ENCODE measurements at places on chromosomes 7 and 10.

DNA sequence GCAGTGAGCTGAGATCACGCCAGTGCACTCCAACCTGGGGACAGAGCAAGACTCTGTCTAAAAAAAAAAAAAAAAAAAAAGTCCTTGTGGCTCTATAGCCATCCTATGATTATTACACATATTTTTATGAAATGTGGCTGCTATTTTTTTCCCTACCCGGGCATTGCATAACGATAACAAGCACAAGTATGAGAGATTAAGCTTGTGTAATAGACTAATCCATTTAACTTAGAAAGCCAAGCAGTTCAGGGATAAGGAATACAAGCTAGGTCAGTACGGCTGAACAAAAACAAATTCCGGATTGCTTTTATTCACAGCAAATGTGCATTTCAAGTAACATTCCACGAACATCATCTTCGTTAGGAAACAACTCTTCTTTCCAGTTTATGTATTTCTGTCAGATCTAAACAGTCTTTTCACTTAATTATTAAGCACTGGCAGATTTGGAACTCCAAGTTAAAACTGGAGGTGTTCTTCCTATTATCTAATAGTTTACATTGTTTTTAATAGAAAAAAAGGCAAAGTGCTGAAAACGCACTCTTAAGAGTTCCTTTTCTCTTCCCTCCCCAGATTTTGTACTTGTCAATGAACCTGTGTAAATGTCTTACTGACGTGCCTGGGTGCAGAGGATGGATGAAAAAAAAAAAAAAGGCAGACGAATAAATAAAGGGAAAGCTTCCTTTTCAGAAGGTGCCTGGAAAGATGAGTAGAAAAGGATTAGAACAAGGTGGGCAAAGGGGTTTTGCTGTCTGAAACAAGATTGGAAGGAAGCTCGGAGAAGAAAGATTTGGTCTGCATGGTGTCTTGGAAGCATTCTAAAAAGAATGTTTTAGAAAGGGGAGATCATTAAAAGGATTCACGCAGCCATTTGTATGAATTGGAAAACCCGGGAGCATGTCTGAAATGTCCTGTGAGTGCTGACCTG, 81.1 kb downstream of the PRTFDC1 start:
- no peak for ATAC-seq

- no peak for ATAC-seq
Measured at GRCh38 chr7:30080818-30081217, 52.6 kb downstream of the PLEKHA8 start.

DNA sequence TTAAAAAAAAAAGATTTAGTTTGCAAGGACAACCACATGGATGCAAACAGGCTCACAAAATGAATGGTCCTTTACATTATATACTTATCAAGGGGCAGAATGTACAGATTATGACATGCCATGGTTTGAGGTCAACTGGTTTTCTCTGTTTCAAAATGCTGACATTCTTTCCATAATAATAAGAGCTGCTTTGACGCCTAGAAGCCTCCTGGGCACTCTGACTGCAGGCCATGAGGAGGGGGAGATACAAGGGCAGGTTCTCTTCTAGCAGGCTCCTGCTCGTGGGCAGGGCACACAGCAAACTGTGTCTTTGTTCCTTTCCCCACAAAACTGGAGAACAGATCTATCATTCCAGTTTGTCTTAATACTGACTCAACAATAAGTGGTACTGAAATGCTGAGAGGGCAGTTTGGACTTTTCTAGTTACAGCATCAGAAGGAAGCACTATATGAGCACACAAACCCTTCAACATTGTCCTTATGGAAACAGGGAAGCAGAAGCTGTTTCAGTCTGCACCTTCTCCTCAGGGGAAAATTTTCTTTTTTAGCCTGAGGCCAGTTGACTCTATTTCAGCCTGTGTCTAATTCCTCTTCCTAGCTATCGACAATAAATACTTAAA, 314.9 kb upstream of the AOAH start:
- ATAC-seq, result no peak

DNA sequence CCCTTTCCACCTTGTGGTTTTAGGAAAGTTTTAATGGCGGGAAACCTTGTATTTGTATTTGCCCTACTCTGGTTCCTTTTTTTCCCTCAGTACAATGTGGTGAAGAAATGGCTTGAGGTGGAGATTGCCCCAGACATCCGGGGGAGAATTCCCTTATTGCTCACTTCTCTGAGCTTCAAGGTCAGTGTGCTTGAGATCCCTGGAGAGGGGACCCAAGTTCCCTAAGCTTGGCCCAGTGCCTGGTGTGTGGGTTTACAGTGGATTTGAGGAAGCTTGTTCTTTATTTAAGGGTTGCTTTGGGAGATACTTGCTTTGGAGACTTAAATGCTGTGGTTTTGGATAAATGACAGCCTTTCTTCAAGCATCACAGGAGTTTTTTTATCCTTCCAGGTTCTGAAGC, 18.3 kb downstream of the CALHM2 start:
- no peak for ATAC-seq

- ATAC-seq, result no peak
Measured at GRCh38 chr7:38825721-38826440, 83.1 kb downstream of the VPS41 start.

DNA sequence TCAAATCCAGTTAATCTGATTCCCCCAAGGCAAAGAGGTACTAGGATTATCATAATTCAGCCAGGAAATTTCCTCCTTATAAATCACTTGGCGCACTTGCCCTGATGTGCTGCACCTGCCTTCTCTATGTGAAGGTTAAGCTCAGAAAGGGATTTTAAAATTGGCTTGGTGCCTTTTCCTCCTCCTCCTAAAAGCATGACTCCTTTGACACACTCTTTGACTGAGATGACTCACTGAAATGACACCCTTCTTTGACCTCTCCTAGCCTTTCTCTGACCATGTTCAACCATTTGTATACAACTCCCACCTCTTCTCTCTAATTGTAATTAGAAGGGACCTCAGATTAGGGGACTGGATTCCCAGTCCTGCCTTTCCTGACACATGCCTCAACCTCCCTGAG, 46.5 kb downstream of the ABLIM1 start:
- no peak for ATAC-seq
